ENCODE measurements at places on chromosomes 1 and 21. TPM values are rescaled to one million over a fixed set of nuclear protein-coding genes. Genes with fewer than 3 reads are reported as not detected.

Gene SLAMF9
- total RNA-seq: not detected

Gene GOLT1A
- total RNA-seq: 5.0 TPM

Gene IFI44L
- not detected for total RNA-seq

Gene LRP8
- 4.4 TPM for total RNA-seq

Gene FMOD
- total RNA-seq: 2.5 TPM

Gene ELAVL4
- total RNA-seq: 3.6 TPM

Gene SPRR1B
- total RNA-seq: not detected

Gene KRTAP7-1
- not detected for total RNA-seq

Gene CASP9
- total RNA-seq: 24.9 TPM

Gene CHTOP
- 128 TPM for total RNA-seq

Gene CD1C
- not detected for total RNA-seq
